ENCODE measurements at places on chromosomes 2 and 18.

GRCh38 chr2:59875836-59876235 is 677.6 kb downstream of the BCL11A start:
- no peak for DNase-seq

GRCh38 chr2:232486558-232487384 is 863 bp downstream of the ECEL1 start:
- no peak for DNase-seq

GRCh38 chr2:70089220-70089982 is 2.1 kb downstream of the PCBP1 start:
- no peak for DNase-seq

DNA sequence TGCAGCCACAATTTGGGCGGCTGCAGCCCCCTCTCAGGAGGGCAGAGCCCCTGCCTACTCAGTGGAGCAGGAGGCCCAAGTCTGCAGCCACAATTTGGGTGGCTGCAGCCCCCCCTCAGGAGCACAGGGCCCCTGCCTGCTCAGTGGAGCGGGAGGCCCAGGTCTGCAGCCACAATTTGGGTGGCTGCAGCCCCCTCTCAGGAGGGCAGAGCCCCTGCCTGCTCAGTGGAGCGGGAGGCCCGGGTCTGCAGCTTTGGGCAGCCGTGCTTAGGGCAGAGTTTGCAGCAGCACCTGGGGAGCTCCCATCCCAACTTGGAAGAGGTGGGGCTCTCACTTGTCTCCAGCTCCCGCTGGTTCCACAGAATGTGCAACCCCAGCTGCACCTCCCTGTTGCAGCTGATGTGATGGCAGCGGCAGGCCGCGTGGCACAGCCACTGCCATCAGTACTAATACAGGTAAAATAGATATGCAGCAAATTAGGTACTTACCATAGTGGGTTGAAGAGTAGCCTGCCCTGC is 99.4 kb downstream of the TWIST2 start:
- no peak for DNase-seq

DNA sequence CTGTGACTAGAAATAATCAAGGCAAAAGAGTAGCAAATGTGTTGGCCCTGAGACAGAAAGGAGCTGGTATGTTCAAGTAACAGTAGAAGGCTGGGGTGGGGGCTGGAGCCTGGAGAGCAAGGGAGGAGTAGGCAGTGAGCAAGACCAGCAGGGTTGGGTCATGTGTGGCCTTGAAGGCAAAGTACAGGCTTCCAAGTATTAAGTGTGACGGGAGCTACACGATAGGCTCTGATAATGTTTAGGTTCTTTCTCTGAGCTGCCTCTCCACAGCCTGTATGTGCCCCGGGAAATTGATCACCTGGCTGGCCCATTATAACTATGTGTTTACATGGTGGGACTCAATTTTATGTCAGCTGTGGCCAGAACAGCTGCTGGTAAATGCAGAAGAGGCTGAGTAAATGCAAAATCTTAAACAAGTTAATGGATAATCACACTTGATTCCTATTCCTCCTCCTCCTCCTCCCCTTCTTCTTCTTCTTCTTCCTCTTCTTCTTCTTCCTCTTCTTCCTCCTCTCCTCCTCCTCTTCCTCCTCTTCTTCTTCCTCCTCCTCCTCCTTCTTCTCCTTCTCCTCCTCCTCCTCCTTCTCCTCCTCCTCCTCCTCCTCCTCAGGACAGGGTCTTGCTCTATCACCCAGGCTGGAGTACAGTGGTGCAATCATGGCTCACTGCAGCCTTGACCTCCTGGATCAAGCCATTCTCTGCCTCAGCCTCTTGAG is 9.3 kb downstream of the IL1F10 start:
- DNase-seq, result no peak

DNA sequence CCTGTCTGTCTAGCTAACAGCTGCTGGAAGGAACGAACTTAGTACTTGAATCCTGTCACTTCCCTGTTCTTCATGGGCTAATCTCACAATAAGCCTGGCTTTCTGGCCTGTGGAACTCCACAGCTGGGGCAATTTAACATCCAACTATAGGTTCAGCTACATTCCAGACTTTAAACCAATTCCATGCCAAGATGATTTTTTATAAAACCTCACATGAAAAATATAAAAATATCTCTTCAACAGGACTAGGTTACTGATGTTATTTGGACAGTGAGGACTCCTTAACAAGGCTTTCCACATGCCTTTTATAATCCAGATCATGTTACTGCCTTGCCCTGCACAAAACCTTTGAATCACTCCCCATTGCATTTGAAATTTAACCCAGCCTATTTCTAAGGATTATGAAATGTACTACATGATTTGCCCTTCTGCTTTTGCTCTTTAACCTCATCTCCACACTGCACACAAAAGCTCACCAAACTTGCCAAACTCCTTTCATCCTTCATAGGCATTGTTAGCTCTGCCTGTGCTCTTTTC is 863.2 kb upstream of the CHAC2 start:
- DNase-seq, result no peak

GRCh38 chr2:202034249-202035088 is 814 bp downstream of the FZD7 start:
- no peak for DNase-seq

DNA sequence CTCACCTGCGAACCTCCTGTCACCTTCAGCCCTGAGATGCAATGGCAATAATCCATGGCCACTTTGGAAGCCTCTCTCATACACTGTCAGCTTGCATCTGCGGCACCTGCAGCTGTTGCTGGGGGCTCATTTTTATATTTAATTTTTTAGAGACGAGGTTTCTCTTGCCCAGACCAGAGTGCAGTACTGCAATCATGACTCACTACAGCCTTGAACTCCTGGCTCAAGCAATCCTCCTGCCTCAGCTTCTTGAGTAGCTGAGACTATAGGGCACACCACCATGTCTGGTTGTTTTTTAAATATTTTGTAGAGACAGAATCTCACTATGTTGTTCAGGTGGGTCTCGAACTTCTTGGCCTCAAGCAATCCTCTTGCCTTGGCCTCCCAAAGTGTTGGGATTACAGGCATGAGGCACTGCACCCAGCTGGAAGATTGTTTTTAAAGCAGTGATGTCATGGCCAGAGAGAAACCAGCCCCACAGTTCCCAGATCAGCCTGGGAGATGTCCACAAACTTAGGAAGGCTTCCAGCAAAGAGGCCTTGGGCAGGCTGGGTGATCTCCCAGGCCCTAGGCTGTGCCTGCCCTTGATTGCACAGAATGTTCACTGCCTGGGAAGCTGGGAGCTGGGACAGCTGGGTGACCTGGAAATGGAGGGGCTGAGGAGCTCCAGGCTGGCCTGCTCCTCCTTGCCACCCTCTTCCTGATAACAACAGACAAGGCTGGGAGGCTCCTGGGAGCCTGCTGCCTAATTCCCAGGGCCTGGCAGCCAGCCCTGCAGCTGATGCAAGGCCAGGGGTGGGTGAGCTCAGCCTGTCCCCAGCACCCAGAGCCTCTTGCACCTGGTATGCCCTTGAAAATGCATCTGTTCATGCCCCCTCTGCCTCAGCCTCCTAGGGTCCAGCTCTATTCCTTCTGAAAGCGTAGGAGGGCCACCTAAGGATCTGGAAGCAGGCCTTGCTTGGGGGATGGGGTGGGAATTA is 27.1 kb downstream of the SH2D6 start:
- peak; percentile 20 for DNase-seq

- DNase-seq, result no peak
Measured at GRCh38 chr2:20507166-20507692, 60.4 kb downstream of the RHOB start.

DNA sequence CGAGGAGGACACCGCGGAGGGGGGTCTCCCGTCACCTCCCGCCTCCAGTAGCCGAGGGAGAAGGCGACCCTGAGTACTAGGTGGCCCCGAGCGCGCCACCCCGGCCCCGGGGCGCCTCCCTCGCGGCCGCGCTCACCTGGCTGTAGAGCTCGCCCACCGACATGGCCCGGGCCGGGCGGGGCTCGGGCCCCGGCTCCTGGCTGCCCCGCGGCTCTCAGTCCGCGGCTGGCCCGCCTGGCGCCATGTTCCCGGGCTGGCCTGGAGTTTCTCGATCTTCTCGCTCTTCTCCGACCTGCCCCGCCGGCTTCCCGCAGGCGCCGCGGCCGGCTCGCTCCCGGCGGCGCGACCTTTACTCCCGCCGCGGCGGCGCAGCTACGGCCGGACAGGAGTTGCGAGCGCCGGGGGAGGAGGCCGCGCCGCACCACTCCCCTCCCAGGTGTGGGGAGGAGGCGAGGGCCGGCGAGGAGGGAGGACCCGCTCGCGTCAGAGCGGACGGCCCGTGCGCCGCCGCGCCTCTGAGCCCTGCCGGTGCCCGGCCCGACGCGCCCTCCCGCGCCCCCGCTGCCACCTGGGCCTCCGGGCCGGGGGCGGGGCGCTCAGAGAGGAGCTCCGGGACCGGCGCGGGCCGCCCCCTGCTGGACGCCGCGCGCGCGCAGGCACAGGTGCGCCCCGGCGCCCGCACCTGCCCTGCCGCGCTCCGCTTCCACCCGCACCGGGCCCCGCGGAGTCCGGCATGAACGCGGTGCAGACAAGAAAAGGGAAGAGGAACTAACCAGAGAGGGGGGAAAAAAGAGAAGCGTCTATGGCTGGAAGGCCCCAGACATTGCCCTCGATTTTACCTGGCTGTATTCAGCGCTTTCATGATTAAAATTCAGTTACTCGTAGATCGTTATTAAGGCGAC is at the start of gene MYO5B:
Gene MYO5B (minus strand): TSS at position 517 of the 902 bp plus-strand sequence. CDS start 354 bp downstream, at position 163.
- DNase-seq, result no peak

DNA sequence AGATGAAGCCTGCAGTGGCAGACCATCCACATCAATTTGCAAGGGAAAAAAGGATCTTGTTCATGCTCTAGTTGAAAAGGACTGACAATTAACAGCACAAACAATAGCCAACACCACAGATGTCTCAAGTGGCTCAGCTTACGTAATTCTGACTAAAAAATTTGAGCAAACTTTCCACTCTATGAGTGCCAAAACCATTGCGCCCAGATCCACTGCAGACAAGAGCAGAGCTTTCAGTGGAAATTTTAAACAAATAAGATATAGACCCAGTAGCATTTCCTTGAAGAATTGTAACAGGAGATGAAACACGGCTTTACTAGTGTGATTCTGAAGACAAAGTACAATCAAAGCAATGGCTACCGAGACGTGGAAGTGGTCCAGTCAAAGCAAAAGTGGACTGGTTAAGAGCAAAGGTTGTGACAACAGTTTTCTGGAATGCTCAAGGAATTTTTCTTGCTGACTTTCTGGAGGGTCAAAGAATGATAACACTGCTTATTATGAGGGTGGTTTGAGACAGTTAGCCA is 12.0 kb upstream of the ZNF396 start:
- DNase-seq, result no peak

DNA sequence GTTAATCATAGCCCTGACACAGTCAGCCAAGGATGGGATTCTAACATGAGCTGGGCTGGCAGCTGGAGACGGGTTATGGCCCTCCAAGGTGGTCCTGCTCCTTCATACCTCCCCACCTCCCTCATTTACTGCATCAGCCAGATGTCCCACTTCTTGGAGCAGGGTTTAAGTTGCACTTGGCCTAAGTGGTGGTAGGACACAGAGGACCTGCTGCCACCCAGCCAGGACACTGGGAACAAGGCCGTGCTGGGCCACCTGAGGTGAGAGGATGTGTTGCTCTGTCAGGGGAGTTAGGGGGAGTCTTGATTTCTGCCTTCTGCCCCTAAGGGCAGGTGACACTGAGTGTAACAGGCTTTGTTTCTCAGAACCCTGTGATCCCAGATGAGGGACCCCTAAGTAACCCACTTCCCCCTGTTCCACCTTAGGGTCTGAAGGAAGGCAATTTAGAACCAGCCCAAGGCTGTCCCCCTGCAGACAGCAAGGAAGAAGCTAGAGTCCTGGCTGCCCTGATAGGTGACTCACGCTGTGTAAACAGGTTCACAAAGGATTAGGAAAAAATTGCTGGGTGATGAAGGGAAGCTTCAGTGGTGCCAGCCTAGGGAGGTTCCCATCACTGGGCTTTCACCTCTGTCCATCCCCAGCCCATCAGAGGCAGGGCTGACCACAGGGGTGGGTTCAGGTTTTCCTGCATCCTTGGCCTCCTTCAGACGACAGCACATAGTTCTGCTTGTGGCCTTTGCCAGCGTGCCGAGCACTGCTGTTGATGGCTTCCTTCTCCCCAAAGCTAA is 114.3 kb upstream of the MCFD2 start:
- DNase-seq, result no peak

DNA sequence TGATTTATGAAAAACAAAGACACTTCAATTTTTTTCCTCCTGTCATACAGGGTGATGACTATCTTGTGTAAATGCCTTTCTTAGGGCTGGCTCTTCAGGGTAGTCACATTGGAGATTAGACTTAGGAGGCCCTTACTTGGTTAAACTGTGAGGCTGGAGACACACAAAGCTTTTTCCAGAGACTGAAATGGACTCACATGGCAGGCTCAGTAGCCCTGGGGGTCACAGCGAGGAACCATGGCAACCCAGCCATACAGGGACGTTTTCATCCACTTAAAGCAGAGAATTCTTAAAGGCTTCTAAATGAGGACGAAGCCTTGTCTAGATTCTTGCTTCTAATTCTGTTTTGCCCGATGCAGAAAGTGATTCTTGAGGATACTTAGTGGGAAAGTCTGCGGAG is 57.3 kb upstream of the ZDBF2 start:
- no peak for DNase-seq

DNA sequence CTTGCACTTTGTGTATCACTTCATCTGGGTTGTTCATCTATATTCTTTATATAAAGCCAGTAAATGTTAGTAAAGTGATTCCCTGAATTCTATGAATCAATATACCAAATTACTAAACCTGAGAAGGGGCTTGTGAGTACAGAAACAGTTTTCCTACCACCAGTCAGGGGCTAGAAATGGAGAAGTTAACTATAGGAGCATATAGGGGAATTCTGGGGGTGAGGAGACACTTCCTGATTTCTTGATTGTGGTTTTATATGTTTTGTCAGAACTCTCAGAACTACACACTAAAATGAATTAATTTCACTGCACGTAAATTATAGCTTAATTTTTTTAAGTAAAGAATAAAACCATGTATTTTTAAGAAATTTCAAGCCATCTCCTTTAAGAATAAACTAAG is 93.7 kb downstream of the SESTD1 start:
- no peak for DNase-seq

- DNase-seq, result no peak
Measured at GRCh38 chr2:174153757-174154680, 94.3 kb downstream of the OLA1 start.

DNA sequence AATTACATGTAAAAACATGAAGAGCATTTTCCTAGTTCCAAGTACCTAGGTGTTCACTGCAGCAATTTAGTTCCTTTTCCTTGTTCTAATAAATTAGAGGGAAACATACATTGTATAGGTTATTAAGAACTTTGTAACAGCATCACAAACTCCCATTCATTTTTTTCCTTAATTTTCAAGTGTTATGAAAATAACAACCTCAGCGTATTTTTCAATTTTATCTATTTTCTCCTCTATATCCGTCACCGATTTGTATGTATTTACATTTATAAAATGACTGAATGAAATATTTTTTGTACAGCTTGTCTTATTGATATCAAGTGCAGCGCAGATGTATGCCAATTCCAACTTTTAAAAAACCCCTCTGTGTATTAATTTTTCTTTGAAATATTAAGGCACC is 44.0 kb downstream of the ZCCHC2 start:
- DNase-seq, result no peak

GRCh38 chr2:133521146-133521745 is 47.0 kb downstream of the NCKAP5 start:
- no peak for DNase-seq

DNA sequence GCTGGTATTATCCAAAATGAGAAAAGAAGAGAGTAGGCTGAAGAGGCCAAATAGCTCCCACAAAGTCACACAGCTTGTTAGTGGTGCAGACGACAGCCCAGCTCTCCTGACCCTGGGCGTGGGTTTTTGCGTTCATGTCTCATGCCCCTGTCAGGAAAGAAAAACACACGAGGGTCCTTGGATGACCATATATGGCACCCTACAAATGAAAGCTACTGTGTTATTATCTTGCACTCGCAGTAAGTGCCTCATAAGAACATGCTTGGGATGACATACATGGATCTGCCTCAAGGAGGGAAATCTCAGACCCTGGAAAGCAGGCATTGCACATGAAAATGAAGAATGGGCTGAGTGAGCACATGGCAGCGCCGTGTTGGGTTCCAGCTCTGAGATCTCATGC is 89.7 kb downstream of the SEMA4F start:
- no peak for DNase-seq
